ENCODE measurements at places on chromosomes 12 and 14.

- no peak for DNase-seq
These were observed 1638.7 kb upstream of the SEL1L start for GRCh38 chr14:83172363-83172762.

GRCh38 chr14:68805414-68805813 lies 12.5 kb upstream of the ZFP36L1 start:
- no peak for DNase-seq

DNA sequence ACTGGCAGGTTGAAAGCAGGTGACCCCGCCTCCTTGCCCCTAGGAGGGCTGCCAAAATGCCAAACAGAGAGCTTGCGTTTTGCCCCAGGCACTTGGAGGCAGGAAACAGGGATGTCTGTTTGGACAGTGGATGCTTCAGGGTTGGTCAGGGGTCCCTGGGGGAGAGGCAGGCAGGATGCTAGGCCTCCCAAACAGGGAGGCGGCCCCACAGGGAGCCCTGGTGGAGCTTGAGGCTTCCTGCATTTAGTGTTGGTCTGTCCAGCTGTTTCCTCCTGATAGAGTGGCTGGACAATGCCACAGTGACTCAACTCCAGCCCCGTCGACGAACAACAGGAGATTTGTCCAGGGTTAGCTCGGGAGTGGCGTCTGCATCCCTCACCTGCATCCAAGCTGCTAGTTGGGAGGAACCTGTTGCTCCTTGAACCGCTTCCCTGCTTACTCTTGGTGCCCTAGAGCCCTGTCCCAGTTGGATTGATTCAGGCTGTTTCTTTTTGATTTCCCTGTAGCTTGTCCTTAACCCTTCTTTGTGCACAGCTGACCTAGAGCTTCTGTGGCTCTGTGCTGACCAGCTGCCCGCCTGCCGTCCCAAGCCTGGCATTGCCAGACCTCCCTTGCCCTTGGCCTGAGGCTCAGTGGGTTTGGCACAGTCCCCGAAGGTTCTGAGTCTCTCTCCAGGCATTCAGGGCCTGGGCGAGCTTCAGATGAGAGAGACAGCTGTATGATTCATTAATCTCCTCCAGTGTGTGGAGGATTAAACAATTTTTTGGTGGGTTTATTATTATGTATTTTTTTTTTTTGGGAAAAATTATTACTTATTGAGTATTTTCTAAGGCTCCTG lies 45.9 kb downstream of the TSPAN9 start:
- no peak for DNase-seq

- no peak for DNase-seq
These were observed 6.0 kb upstream of the SLC22A17 start for GRCh38 chr14:23358553-23359166.

DNA sequence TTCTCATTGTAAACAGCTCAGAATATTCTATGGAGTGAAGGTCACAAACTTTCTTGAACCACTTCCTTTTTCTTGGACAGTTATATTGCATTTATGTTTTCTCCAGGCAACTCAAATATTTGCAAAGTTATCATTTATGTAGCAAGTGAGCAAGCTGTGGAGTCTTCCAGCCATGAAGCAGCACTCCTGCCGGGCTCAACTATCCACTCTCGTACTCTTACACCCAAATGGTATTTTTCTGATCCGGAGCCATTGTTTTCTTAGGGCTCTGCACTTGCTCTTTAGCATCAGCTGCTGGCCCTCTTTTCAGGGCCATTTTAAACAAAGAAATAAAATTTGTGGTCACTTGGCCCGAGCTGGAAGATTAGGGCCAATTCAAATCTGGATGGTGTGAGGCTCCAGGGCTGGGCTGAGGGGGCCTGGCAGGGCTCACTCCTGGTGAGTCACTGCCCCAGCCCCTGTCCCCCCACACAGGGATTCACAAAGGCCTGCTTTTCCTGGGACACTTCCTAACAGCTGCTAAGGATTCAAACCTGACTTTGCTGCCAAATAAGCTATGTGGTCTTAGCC lies 19.7 kb downstream of the SYNE3 start:
- DNase-seq: no peak

DNA sequence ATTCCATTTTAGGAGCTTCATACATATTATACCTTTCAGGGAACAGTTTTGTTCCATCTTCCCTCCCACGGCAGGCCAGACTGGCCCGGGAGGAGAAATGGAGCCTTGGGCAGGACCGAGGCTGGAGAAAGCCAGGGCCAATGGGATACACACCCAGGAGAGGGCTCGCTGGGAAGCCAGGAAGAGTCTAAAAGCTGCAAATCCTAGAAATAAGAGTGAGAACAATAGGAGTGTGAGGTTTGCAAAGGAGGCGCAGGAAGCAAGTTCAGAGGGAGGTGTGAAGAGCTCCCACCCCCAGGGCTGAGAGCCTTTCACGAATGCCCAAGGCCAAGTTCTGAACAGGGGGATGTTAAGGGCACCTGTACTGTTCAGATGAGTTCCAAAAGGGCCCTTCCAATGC lies 67.5 kb upstream of the CPSF6 start:
- no peak for DNase-seq

GRCh38 chr14:94738097-94738496 lies 31.8 kb downstream of the GSC start:
- DNase-seq: no peak

GRCh38 chr12:52015532-52016041 lies 8.8 kb downstream of the TAMALIN start:
- no peak for DNase-seq

DNA sequence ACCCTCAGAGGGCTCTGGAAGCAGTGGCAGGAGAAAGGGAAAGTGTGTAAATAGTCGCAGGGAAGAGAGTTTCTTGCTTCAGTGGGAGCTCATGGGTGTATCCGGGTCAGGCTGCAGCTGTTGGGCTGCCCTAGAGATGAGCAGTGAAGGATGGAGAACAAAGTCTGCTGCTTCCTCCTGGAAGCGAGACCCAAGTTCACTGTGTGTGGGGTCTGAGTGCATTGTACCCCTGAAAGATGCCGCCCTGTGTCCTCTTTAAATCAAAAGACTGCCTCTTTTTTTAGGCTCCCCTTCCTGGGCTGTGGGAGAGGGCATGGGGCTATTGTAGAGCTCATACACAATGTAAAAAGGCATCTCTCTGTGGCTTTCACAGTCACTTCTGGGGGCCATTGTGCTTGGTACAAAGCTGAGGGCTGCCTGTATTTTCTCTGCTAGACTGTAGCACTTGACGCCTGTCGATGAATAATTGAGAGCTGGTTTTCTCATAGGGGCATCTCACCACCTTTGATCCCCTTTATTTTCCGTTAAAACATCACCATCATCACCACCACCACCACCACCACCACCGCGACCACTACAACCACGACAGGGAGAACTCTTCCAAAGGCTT lies 16.7 kb downstream of the CHST11 start:
- DNase-seq: peak; percentile 4

GRCh38 chr12:59404109-59404650 lies 191.6 kb upstream of the SLC16A7 start:
- no peak for DNase-seq

GRCh38 chr12:4435537-4435936 lies 10.1 kb downstream of the FGF6 start:
- no peak for DNase-seq

- no peak for DNase-seq
These were observed 6.1 kb downstream of the FAM186A start for GRCh38 chr12:50390316-50390741.

DNA sequence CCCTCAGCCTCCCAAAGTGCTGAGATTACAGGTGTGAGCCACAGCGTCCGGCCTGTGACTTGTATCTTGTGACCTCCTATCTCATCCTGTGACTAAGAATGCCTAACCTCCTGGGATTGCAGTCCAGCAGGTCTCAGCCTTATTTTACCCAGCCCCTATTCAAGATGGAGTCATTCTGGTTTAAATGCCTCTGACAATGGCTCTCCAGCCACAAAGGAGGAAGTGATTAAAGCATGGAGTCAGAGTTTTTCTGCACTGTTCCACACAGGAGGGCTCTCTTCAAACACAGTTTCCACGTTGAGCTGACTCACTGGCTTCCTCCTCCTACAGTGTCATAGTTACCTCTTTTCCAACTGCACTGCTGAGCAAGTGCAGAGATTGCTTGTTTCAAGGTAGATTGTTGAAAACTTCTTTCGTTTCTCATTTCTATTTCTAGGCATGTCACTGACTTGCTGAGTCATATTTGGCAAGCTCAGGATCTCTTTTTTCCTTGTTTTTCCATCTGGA lies 383.8 kb downstream of the PCNX1 start:
- peak; percentile 35 for DNase-seq

GRCh38 chr12:11795913-11796459 lies 146.5 kb downstream of the ETV6 start:
- DNase-seq: no peak

GRCh38 chr12:25556153-25556552 lies 3.1 kb upstream of the LMNTD1 start:
- DNase-seq: no peak

GRCh38 chr12:5497329-5498053 lies 65.6 kb downstream of the NTF3 start:
- no peak for DNase-seq

DNA sequence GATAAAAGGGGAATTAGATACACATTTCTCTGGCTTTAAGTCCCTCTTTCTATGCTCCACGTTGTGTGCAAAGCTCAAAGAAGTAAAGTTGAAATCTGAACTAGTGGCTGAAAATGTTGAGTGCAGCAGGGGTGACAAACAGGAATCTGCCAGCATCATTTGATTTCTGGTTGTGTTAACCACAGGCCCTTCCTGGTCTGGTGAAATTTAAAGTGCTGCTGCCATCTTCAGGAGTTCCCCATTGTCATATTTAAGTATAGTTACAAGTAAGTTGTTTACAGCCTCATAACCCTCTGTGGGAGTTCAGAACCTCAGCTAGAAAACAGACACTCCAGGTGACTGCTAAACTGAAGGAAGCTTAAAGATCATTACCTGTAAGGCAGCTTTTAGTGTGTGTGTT lies 90.9 kb upstream of the CCDC196 start:
- DNase-seq: no peak

GRCh38 chr12:123597100-123597499 lies 4.8 kb upstream of the DDX55 start:
- no peak for DNase-seq

- no peak for DNase-seq
These were observed 6.0 kb upstream of the UBE2N start for GRCh38 chr12:93447555-93448290.

- no peak for DNase-seq
These were observed 126.0 kb upstream of the HIF1A start for GRCh38 chr14:61569308-61569707.

GRCh38 chr12:101010896-101011295 lies 199.1 kb downstream of the SLC5A8 start:
- no peak for DNase-seq

DNA sequence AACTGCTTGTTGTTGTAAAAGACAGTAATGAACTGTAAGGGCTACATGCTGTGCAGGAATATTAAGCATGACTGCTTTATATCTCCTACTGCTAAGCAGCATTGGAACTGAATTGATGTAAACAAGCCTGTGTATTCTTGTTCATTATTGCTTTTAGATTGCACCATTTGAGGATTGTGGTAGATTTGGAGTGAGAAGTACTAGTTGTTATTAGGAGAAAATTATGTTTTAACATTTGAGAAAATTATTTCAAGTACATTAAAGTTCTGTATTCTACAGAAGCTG lies 212.7 kb downstream of the ERC1 start:
- no peak for DNase-seq

DNA sequence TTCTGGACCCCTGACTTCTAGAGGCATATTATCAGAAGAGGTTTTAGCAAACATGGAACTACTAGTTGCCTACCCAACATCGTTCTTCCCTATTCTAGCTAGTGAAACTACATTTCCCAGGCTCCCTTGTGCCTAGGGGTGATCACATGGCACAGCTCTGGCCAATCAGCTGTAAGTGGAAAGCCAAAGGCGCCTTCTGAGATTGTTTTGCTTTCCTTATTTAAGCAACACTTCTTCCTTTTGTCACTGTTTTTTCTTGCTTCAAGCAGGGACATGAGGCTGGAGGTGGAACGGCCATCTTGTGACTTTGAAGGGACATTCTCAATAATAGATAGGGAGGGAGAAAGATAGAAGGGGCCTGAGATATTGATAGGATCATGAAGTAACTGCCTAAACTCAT lies 136.7 kb downstream of the ZNF664 start:
- DNase-seq: no peak

GRCh38 chr12:111992464-111992863 lies 20.5 kb downstream of the TMEM116 start:
- no peak for DNase-seq

GRCh38 chr14:74426202-74426582 lies at the start of gene SYNDIG1L:
SYNDIG1L (minus strand) TSS chr14:74426210; CDS start chr14:74409744, 16,466 bp downstream.
- no peak for DNase-seq

DNA sequence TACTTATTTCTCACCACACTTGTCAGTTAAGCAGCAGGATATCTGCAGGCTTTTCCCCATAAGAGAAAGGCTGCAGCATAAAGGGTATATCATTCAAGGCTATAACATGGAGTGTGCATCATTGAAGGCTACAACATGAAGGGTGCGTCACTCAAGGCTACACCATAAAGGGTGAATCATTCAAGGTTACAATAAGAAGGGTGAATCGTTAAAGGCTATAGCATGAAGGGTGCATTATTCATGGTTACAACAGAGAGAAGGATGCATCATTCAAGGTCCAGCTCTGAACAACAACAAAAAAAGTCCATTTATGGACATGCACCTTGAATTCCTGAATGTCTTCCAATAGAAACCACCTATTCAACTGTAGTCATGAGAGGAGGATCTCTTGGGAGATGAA lies 32.8 kb upstream of the LUM start:
- no peak for DNase-seq

DNA sequence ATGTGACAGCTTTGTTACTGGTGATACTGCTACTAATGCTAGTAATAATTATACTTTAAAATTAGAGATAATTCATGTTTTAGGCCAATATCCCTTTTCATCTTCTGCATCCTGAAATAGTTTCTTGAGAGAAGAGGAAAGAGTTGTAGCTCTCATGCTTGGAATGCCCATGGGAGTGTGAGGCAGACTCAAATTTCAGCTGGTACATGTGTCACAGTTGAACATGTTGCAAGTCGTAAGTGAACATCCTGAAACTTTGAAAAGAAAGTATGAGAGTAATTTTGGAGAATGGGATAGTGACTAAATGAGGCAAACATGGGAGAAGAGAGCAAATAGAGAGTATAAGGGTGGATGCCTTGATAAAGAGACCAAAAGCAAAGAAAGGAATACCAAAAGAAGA lies 168.0 kb downstream of the TMTC3 start:
- no peak for DNase-seq

DNA sequence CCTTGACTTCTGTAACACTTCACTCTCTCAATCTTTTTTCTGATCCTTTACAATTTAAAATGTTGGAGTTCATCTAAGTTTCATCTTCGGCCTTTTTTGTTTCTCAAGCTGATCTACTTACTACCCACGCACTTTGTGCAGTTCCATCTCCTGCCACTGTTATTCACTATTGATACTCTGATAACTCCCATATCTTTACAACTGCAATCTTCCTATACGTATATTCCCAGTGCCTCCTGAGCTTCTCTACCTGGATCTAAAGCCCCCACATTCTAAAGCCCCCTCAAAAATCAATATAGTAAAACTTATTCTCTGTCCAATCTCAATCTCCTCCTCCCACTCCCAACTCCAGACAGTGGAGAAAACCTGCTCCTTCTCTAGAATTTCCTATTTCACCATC lies 5.9 kb downstream of the ATG2B start:
- DNase-seq: no peak

Measured in stimulated activated naive CD4-positive, alpha-beta T cell treated with Interleukin-2 at 50 U/mL for 16 hours (primary cell).